ENCODE measurements at places on chromosomes 12 and 14.

GRCh38 chr12:21613931-21614330 is 9.3 kb upstream of the GYS2 start:
- DNase-seq: no peak

DNA sequence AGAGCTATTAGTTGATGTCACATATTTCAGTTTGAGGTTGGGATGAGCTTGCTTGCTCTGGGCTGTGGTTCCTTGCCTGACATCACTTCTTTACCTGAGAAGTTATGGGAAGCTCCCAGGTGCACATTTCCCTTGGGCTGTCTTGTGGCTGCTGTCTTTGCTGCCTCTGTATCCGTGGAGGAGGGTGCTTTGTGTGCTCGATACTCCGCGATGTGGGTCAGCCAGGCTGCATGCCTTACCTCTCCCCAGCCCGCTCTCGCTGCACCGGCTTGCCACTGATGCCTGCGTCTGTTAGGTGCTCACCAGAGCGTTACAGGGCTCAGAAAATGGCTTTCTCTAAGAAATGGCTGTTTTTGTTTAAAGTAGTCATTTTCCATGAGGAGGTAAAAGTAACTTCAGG is 19.6 kb downstream of the PELI2 start:
- peak; percentile 47 for DNase-seq

GRCh38 chr12:109770104-109770860 is 56.7 kb downstream of the FAM222A start:
- DNase-seq: no peak

DNA sequence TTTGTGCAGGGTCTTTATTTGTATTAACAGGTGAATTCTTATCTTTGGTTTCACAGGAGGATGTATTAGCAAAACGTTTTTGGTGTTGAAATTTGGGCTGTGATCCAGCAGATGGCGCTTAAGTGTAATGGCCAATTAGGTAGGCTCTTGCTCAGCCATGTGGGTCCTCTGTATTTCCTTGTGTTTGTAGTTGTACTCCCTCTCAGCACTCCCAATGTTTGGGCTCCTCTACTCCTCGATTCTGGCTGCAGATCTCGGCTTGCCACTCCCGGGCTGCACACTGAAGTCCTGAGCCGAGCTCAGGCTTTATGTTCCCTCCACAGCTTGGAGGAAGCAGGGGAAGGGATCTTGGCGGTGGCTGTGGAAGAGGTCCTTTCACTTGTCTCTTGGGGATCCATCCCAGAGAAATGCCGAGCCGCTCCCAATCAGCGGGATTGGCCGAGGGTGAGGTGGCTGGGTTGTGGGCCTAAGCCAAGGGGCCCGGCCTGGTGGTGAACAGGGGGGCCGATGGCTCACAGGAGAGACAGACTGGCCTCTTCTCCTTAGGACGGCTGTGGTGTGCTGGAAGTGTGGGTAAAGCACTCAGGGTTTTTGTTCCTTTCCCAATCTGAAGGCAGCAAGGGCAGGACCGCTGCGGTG is 133.7 kb downstream of the AEBP2 start:
- peak; percentile 60 for DNase-seq

GRCh38 chr14:90136904-90137303 is 75.1 kb downstream of the KCNK13 start:
- no peak for DNase-seq

DNA sequence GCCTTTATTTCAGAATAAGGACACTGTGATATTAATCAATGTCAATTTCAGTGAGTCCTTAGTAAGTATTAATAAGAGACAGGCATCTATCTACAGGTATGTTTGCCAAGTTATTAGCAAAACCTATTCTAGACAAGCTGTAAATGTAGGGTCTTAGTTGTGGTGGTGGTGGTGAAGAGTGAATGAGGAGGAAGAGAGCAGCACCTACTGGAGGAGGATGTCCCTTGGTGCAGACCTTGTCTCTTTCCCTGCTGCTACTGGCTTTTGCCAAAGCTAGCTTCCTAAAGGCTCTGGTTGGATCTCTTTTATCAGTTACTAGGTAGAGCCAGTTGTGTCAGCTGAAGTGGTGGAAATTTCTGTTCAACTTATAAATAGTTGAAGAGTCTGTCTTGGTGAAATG is 304.8 kb upstream of the ATP2B1 start:
- DNase-seq: no peak

DNA sequence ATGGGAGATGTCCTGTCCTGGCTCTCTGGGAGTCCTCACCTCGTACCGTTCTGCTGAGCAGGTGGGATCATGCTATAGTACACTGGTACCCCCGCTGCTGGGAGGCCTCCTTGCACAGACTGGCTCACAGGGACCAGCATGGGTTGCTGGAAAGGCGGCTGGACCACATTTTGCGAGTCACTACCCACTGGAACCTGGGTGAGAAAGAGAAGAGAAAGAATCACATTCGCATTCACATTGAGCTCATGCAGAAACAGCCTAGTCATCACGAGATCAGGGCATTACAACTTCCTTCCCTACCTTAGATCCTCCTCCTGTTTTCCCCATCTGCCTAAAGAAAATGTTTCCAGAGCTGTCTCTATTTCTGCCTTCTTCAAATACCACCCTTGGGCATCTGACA is 17.3 kb upstream of the STAC3 start:
- DNase-seq: no peak

- DNase-seq: no peak
Measured at GRCh38 chr12:31001581-31002360, 71.9 kb upstream of the DDX11 start.

DNA sequence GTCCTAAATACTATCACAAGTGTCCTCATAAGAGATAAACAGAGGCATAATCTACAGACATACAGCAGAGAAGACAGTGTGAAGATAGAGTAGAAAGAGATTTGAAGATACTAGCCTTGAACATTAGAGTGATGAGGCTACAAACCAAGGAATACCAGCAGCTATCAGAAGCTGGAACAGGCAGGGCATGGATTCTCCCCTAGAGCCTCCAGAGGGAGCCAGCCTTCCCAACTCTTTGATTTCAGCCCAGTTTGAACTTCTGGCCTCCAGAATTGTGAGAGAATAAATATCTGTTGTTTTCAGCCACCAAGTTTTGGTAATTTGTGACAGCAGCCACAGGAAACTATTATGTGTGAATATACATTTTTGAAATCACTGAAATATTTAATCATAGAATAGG is 47.2 kb downstream of the CCDC91 start:
- no peak for DNase-seq

DNA sequence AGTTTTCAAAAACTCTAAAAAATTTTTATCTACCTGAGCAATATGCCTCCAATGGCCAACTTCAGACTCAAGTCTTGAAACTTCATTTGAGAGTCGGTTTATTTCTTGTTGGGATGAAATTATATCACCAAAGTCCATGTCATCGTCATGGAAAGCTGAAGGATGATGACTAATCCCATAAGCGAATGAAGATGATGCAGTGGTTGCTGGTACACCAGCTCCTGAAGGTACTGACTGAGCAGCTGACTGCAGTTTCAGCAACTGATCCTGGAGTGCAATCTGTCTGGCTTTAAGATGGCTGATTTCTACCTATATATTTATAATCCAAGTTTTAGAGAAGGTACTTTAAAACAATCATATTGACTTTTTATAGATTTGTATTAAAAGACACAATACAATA is 18.3 kb downstream of the TRIP11 start:
- no peak for DNase-seq

DNA sequence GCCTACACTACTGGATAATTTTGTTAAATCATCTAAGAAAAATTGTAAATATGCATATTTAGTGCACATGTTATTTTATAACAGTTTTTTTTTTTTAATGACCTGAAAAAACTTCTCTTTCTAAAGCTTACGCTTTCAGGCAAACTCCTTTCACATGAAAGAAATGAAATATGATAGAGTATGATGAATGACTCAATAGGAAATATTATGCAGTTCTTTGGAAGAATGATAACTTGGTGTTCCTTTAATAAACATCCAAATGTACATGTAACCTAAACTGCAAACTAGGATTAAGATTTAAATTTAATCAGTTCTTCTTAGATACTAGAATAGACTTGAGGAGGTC is 136.6 kb downstream of the FGD4 start:
- DNase-seq: no peak

DNA sequence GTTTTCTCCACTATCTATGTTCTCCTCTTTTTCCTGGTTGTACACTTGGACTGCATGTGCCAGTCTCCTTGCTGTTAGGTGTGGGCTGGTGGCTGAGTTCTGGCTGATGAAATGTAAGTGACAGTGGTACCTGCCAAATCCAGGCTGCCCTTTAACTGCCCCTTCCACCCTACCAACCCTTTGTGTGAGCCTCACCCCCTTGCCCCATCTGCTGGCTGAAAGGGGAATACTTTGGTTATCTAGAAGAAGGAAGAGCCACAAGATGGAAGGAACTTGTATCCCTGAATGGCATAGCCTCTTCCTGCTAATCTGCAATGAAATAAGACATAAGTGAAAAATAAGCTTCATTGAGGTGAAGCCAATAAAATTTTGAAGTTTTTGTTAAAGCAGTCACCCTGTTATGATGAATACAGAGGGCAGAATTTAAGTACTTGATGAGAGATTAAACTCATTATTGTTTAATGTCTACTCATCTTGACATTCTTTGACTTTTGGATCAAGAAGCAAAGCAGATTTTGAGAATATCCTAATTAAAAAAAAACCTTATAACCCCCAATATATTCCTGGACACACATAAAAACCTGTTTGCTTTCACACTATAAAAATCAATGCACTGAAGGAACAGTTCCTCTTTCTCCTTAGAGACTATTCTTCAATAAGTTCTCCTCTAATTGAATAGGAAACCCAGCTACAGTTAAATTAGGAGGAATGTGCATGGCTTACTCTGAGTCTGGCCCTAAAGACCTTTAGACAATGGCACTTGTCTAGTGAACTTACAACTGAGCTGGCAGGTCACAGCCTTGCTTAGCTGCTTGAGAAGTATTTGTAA is 262.6 kb upstream of the BTG1 start:
- no peak for DNase-seq

DNA sequence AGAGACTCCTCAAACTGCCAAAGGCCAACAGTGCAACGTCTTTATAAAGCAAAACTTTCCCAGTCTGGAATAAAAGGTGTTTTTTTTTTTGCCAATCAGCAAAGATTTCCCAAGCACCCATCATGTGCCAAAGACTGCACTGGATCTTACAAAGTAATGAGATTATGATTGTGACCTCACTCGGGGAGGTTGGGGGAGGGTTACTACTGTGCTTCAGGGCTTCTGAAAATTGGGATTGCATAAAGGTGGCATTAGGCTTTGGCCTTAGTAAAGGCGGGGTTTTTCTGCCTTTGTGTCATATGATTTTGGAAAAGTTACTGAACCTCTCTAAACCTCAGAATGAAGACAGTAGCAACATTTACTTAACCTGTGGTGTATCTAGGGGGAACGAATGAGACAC is 233.8 kb downstream of the DACT1 start:
- DNase-seq: no peak

DNA sequence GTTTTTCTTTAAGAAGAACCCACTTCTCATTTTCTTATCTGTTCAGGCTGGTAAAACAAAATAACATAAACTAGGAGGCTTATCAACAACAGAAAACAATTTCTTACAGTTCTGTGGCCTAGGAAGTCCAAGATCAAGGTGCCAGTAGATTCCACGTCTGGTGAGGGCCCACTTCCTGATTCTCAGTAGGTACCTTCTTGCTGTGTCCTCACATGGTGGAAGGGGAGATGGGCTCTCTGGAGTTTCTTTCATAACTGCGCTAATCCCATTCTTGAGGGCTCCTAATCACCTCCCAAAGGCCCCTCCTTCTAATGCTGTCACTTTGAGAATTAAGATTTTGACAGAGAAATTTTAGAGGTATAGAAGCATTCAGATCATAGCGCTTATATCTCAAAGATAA is 33.4 kb downstream of the TXNRD1 start:
- DNase-seq: no peak

- no peak for DNase-seq
Measured at GRCh38 chr12:79366374-79366773, 324.4 kb downstream of the PAWR start.

DNA sequence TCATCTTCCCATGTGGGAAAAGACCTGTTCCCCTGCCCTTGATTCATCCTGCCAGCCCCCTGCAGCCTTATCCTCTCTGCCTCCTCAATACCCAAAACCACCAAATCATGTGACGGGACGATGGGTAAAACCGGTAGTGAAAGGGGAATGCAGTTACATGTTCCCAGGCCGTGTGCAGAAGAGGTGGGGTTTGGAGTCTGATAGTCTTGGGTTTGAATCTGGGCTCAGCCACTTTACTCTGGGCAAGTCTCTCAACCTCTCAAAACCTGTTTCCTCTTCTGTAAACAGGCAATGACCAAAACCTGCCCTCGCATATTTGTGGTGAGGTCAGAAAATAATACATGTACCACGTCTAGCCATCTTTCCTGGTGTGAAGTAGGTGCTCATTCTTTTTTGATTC is 123.0 kb downstream of the PLXNC1 start:
- DNase-seq: no peak

GRCh38 chr12:29167988-29168387 is 18.9 kb downstream of the FAR2 start:
- no peak for DNase-seq

DNA sequence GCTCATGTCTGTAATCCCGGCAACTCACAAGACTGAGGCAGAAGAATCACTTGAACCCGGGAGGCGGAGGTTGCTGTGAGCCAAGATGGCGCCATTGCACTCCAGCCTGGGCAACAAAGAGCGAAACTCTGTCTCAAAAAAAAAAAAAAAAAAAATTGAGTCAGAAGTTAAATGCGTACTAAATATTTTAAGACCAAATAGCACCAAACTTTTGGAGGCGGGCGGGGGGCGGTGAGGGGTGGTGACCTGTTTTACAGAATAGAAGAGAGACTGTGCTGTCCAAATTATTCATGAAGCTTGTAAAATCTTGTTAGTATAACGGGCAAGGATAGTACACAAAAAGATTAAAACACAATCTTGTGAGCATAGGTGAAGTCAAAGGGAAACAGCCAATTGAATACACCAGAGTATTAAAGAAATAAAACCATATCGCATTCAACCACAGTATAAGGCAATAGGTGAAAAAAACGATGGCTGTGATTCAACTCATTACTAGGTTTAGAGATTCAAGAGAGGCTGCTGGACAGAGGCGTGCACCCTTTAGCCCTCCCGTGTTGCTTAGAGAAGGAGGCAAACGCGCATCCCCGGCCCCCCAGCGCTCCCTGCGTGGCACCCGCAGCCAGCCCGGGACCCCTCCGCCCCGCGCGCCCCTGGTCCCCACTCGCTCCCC is 571 bp downstream of the ZNF891 start:
- peak; percentile 25 for DNase-seq

DNA sequence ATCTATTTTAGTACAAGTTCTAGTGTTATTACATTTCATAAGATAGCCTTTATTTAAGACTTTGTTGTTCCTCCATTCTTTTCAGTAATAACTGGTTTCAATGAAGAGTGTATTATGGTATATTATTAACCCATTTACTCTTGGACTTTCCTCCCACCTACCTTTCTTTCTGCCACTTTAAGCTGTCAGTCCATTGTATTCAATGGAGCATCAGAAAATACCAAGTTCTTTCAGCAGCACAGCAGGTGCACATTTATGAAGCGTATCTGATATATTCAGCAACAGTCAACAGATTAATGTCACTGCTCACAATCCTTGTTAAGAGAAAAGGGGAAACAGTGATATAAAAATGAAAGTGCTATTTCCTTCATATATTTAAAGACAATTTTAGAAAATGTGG is 660.9 kb downstream of the C12orf50 start:
- no peak for DNase-seq

GRCh38 chr12:104060791-104061190 is 3.5 kb upstream of the HCFC2 start:
- DNase-seq: peak; percentile 13

- no peak for DNase-seq
Measured at GRCh38 chr12:126989532-126989931, 1277.4 kb upstream of the TMEM132C start.
